Cardiac muscle cell (in vitro differentiated cells and primary cell): ENCODE measurements at places on chromosomes 5 and 9.

DNA sequence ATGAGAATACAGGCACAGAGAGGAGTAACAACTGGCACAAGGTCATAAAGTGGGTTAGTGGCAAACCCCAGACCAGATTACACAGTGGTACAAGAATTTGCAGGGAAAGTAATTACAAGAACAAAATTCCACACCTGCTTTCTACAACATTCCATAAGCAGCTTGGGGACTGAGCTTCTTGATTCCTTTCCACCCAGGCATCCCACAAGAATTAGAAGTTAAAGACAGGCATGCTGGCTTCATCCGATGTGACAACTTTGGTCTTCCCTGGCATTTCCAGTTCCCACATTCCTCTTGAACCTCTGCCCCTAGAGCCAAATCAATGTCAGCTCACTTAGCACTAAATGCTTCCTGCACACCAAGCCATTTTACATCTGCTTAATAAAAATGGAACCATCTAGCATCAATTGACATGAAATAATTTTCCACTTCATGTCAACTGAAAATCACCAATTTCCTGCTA is 435.8 kb upstream of the PAPPA start:
- no peaks in the 10 kb centered on the region for H3K27me3 ChIP-seq
- H3K4me3 ChIP-seq: no peak overlapping the region
- no peaks in the 10 kb centered on the region for H3K4me1 ChIP-seq
- no peak overlapping the region for H3K27ac ChIP-seq
- H3K36me3 ChIP-seq: no peaks in the 10 kb centered on the region

DNA sequence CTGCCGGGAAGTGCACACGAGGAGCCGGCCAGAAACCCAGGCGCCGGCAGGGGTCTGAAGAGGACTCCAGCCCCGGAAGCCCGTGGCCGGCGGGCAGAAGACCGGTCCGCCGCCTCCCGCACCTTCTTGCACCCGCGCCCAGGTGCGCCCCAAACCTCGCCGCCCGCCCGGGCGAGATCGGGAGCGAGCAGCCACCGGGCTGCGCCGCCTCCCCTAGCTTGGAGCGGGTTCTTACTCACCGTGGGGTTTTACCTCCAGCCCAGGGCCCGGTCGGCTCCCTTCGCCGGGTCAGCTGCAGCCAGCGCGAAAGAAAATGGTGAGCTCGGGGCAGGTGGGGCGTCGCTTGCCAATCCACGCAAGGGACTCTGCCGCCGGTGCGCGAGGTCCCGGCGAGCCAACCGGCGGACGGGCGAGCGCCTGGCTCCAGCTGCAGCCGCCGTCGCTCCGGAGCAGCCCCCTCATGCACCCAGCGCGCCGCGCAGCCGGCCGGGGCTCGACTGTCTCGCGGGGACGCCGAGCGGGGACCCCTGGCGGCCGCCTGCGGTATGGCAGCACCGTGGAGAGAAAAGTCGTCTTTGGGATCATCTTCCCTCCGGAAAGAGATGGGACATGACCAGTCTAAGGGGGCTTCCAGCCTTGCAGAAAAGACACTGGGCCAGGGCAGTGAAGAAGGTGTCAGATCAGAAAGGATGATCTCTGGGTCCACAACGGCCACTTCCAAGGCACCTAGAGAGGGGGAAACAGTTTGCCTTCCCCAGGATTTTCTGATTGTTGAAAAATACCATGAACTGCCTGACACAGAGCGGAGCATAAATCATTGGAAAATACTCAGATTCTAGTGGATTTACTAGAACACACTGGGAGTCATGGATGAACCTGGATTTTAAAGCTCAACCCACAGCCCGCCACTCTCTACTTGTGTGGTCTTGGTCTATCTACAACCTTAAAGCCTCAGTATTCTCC is at the start of gene MOB3B:
TSS of gene MOB3B (minus strand) at position 499 of the 963 bp plus-strand sequence. CDS start 74,264 bp downstream, outside the sequence.
- H3K36me3 ChIP-seq: no peaks in the 10 kb centered on the region
- H3K4me3 ChIP-seq: peak within 1 kb of the TSS; percentile 51
- H3K27ac ChIP-seq: no peak within 1 kb of the TSS
- DNase-seq: peak; percentile 77

GRCh38 chr9:87206064-87206661 is 258.9 kb upstream of the GAS1 start:
- no peaks in the 10 kb centered on the region for H3K4me1 ChIP-seq
- DNase-seq: no peak
- H3K27ac ChIP-seq: no peak overlapping the region
- no peaks in the 10 kb centered on the region for H3K27me3 ChIP-seq
- no peaks in the 10 kb centered on the region for H3K36me3 ChIP-seq

DNA sequence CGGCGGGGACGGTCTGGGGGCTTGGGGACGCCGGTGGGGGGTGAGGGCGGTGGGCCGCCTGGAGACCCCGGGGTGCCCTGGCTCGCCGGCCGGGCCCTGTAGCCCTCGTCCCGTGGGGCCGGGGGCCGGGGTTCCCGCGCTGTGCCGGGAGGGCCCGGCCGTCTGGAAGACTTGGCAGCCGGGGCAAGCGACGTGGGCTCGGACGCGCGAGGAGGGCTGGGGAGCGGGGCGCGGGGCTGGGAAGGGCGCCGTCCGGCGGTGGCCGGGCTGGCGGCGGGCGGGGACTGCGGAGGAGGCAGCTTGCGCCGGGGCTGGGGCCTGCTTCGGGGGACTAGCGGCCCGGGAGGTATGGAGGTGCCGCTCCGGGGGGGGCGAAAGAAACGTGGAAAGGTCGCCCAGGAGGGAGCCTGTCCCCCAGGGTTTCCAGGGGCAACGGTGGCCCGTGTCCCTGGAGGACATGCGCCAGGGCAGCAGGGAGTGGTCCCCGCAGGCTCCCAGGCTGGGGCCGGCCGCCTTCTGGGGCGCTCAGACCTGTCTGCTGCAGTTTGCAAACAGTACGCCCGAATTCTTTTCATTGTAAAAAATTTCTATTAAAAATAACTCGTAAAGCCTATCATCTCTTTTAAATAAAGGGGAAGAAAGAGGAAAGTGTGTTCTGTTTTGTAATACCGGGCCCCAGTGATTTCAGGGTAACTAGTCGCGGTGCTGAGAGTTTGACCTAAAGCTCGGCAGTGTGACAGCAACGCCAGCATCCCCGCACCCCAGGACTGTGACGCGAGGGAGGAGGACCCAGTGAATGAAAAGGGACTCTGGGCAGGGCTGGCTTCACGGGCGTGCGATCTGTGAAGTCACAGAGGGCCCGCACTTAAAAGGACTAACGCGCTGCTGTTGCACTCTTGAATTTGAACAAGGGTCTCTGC is 752 bp upstream of the ANKH start:
- H3K36me3 ChIP-seq: no peaks in the 10 kb centered on the region
- H3K27me3 ChIP-seq: peaks cover 29% of the 10 kb centered on the region
- H3K27ac ChIP-seq: peak overlapping the region; percentile 96
- DNase-seq: peak; percentile 74
- H3K4me1 ChIP-seq: peaks cover 12% of the 10 kb centered on the region

DNA sequence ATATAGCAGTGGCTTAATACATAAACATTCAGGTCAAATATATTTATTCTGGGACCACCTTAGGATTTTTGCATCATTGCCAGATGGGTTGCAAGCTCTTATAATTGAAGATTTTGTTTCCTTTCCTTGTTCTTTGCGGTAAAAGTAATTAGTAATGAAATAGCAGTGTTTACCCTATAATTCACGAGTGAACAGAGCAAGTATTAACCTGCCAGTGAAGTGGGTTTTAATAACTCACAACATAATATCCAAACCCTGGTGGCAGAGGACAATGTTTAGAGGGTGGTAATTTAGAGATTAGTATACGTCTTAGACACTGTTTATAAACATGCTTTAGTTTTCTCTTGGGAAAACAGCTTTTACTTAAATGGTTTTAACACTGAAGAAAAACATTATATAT is 11.8 kb downstream of the ARL14EPL start:
- no peak overlapping the region for H3K27ac ChIP-seq
- H3K27me3 ChIP-seq: no peaks in the 10 kb centered on the region
- H3K4me3 ChIP-seq: no peak overlapping the region
- DNase-seq: no peak

DNA sequence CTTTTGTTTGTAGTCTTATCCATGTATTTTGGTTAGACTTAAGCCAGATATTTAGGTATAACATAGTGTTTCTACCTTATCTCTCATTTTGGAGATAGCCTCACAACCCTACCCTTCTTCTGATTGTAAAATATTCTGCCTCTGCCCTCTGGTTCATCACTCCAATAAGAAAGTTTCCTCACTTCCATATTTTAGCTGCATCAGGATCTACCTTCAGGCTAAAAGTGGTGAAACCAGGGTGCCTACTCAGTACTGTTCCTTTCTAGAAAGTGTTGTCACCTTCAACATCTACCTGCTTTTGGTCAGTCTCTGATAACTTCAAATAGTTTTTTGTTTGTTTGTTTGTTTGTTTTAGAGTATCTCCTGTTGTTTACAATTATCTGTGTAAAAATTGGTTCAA is 294.6 kb downstream of the ANXA1 start:
- peak overlapping the region; percentile 96 for H3K27ac ChIP-seq
- H3K4me3 ChIP-seq: peak overlapping the region; percentile 60
- peaks cover 34% of the 10 kb centered on the region for H3K4me1 ChIP-seq
- H3K36me3 ChIP-seq: no peaks in the 10 kb centered on the region

DNA sequence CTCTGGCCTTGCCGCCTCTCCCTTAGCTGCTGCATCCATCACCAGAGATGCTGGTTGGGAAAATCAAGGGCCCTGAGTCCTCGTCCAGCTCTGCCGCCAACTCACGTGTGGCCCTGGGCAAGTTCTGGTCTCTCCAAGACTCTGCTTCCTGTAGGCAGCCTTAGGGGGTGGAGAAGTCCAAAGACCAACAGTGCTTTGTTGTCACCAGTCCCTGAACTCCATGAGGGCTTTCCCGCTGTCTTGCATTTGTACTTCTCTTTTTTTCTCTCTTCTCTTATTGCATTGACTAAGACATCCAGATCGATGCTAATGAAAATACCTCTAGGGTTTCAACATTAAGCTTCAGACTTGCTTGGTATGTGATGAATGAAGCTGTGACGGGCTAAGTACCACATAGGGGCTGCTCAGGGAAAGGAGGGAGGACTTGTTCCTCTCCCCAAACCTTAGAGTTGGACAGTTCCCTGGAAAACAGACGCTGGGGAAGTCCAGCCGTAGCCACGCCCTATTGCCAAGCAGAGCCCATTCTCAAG is 63.7 kb upstream of the STXBP1 start:
- H3K27me3 ChIP-seq: no peaks in the 10 kb centered on the region
- H3K4me1 ChIP-seq: peaks cover 15% of the 10 kb centered on the region
- no peak overlapping the region for H3K4me3 ChIP-seq
- no peak overlapping the region for H3K27ac ChIP-seq

DNA sequence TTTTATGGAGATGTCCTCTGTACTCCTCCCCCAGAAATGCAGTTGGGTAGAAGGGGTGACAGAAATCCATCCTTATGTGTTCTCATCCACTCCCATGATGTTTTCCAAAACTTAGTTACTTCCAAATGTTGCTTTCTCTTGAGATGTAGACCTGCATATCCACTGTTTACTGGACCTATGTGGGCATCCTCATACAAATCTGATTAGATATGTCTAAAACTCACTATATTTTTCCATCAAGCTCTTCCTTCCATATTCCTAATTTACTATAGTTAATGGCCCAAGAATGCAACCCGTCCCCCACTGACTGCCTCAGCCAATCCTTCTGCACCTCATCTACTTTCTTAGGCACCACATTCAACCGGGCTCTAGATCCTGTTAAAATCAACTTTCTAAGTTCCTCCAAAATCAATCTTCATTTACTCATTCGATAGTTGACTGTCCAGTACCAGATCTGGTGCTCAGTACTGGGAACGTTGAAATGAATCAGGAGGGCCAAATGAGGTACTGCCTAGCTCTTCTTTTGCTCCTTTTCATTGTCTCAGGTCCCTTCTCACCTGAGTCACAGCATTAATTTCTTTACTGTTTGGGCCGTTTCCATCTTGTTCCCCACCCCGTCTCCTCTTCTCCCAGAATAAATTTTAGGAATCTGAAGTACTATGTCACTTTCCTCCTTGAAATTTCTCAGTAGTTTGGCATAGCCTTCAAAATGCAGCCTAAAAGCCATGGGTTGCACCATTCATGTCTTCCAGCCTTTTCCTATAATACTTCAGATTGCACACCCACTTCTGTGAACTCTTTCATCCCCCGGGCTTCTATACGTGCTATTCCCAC is 7.9 kb downstream of the PLK2 start:
- no peak overlapping the region for H3K27ac ChIP-seq
- no peaks in the 10 kb centered on the region for H3K27me3 ChIP-seq
- H3K36me3 ChIP-seq: peaks cover 32% of the 10 kb centered on the region
- no peak overlapping the region for H3K4me3 ChIP-seq

GRCh38 chr9:113973963-113974413 is 97.9 kb downstream of the ZNF618 start:
- no peaks in the 10 kb centered on the region for H3K36me3 ChIP-seq
- DNase-seq: peak; percentile 38
- H3K27me3 ChIP-seq: no peaks in the 10 kb centered on the region
- H3K4me3 ChIP-seq: no peak overlapping the region
- no peaks in the 10 kb centered on the region for H3K4me1 ChIP-seq

DNA sequence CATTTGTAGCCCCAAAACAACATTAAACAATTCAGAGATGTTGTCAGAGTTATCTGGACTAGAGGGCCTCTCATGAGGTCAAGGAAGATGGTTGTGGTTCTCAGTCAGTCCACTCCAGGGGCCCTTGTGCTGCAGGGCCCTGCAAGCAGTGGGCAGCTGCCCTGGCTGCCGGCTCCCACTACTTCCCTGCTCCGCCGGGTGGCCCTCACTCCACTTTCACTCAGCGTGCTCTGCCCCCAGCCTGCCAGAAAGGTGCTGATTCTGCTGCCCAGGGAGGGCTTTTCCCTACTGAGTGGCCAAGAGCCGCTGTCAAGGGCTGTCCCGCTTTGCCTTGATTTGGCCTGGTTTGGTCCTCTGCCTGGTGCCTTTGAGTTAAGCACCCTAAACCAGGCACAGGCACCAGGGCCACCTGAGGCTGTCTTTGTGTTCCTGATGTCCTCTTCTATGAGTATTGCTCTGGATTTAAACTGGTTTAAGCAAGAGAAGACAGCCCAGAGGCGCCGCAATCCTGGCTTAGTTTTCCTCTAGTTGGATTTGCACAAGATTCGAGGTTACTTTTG is 117.2 kb downstream of the GADD45G start:
- H3K27ac ChIP-seq: no peak overlapping the region
- no peaks in the 10 kb centered on the region for H3K27me3 ChIP-seq
- DNase-seq: no peak
- no peak overlapping the region for H3K4me3 ChIP-seq

- no peaks in the 10 kb centered on the region for H3K27me3 ChIP-seq
- H3K4me3 ChIP-seq: no peak overlapping the region
- H3K4me1 ChIP-seq: no peaks in the 10 kb centered on the region
- H3K27ac ChIP-seq: no peak overlapping the region
- no peaks in the 10 kb centered on the region for H3K36me3 ChIP-seq
Observed at GRCh38 chr9:106052735-106053134, 358.4 kb downstream of the TMEM38B start.

- no peaks in the 10 kb centered on the region for H3K36me3 ChIP-seq
- H3K4me3 ChIP-seq: no peak overlapping the region
- H3K4me1 ChIP-seq: no peaks in the 10 kb centered on the region
- no peak for DNase-seq
- H3K27ac ChIP-seq: no peak overlapping the region
Observed at GRCh38 chr5:151286246-151286645, 17.3 kb downstream of the SLC36A3 start.

- H3K27ac ChIP-seq: no peak overlapping the region
- no peak overlapping the region for H3K4me3 ChIP-seq
- H3K36me3 ChIP-seq: no peaks in the 10 kb centered on the region
- H3K4me1 ChIP-seq: no peaks in the 10 kb centered on the region
- H3K27me3 ChIP-seq: no peaks in the 10 kb centered on the region
Observed at GRCh38 chr5:155250596-155250995, 237.0 kb downstream of the KIF4B start.

- H3K36me3 ChIP-seq: no peaks in the 10 kb centered on the region
- DNase-seq: no peak
- no peak overlapping the region for H3K4me3 ChIP-seq
- H3K27ac ChIP-seq: no peak overlapping the region
- peaks cover 16% of the 10 kb centered on the region for H3K4me1 ChIP-seq
- H3K27me3 ChIP-seq: no peaks in the 10 kb centered on the region
Observed at GRCh38 chr5:89065919-89066318, 182.9 kb upstream of the MEF2C start.
